Hippocampal formation (tissue), 2 donors: ENCODE measurements at places on chromosomes 3 and 15.

GRCh38 chr3:156694536-156694935, 20.1 kb downstream of the TIPARP start:
- DNase-seq = no peak

GRCh38 chr3:48428572-48429316, 1.1 kb downstream of the PLXNB1 start:
- peak; percentile 64 for DNase-seq

- DNase-seq = no peak
Observed at GRCh38 chr3:157594413-157594812, 91.2 kb upstream of the VEPH1 start.

DNA sequence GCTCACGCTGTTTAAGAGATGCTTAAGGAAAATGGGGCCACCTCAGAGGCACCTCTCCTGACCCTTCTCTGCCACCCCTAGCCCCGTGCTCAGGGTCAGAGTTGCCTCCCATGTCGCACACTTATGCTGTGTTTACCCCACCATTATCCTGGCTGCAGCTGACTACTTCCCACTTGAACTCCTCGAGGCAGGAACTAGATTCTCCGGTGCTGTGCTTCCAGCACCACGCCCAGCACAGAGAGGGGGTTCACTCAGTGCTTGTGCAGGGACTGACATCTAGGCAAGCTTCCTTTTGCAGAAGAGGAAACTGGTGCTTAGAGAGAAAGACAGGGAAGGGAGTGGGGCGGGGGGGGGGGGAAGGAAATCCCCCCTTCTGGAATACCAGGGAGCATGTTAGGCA, 340.1 kb downstream of the RORA start:
- no peak for DNase-seq

DNA sequence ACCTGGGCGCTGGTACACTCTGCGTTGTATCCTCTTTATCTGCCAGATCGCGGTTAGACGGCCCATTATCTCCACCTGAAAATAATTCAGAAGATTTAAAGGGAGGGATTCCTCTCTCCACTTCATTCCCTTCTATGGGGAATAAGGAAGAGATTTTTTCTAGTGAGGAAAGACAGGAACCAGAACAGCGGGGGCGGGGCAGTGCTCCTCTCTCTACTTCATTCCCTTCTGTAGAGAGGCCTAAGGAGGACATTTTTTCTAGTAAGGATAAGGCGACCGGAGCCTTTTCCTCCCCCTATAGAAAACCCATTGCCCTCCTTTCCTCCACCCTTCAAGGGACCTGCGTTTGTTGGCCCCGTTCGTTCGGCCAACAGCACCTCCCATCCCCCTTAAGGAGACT, 8.3 kb upstream of the LIPH start:
- no peak for DNase-seq
